IPS DF 6.9 (cell line): ENCODE measurements at places on chromosomes 13 and 19.

GRCh38 chr19:49851456-49852259 is 699 bp downstream of the PTOV1 start:
- no peak for DNase-seq

DNA sequence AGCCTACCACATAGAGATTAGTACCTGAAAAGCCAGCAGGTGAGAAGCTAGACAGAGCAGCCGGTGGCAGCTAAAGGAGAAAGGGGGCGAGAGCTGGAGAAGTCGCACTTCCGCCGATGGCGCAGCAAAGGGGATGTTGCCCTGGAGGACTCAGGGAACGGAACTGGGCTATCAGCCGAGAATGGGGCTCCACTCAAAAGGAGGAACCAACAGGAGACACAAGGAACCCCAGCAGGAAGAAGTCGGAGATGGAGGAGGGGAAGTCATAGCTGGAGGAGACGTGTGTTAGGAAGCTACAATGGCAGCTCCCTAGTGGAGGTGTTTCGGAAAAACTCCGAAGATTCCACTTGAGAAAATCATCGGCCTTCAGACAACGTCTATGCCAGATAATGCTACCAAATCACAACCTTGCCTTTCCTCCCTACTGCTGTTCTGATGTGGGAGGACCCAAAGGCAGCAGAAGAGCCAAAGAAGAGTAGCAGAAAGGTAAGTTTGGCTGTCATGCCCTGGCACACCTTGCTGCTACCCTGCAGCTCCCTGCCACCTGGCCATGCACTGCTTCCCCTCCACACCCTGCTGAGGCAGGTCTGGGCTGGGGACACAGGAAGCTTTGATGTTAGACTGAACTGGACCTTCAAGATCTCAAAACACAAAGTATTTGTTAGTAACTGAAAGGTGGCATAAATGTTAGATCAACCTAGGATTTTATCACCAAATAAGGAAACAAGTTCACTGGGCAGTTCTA is 127.9 kb downstream of the DLEU7 start:
- DNase-seq = no peak

DNA sequence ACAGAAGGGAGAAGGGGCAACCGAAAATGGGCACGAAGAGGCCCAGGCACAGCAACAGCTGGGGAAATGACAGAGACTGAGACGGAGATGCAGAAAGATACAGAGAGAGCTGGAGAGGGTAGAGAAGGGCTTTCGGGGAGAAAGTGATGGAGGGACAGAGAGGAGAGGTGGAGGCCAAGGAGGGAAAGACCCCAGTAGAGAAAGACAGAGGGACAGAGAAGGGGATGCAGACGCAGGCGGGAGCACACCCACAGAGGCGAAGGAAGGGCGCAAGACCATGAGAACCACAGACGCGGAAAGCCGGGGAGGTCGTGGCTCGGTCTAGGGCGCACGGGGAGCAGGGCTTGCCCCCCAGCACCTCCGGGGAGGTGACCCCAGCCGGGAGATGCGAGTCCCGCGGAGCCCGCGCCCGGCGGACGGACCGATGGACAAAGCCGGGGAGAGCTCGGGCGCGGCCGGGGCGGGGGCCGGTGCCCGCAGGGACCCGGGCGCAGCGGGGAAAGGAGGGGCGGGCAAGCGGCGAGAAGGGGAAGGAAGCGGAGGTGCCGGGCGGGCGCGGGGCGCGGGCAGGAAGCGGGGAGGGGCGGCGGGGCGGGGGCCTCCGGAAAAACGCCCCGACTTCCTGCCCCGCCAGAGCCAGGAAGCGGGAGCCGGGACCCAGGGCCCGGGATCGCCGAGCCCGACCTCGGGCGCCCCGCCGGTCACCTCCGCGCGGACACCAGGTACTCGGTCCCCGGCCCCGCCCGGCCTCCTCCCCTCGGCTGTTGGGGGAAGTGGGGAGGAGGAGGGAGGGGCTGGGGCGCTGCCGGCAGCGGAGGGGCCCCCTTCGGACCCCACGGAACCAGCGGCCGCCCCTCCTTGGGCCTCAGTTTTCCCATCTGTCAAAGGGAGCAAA is at the start of gene ARHGEF1:
TSS of gene ARHGEF1 (plus strand) at position 617 of the 895 bp plus-strand sequence. CDS start 4,899 bp downstream, outside the sequence.
- no peak for DNase-seq

DNA sequence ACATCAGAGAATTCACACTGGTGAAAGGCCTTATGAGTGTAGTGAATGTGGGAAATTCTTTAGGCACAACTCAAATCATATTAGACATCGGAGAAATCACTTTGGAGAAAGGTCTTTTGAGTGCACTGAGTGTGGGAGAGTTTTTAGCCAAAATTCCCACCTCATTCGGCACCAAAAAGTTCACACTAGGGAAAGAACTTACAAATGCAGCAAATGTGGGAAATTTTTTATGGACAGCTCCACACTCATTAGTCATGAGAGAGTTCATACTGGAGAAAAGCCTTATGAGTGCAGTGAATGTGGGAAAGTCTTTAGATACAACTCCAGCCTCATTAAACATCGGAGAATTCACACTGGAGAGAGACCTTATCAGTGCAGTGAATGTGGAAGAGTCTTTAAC is 10.1 kb downstream of the ZNF17 start:
- no peak for DNase-seq
